ENCODE measurements at places on chromosomes 5 and 9.
A peak's percentile ranks its signal among the peaks of the same experiment; 100 is the strongest.

GRCh38 chr9:20526500-20527319 lies 95.6 kb downstream of the MLLT3 start:
- DNase-seq: no peak

- DNase-seq: no peak
These were observed 109.6 kb downstream of the FGF18 start for GRCh38 chr5:171528865-171529614.

DNA sequence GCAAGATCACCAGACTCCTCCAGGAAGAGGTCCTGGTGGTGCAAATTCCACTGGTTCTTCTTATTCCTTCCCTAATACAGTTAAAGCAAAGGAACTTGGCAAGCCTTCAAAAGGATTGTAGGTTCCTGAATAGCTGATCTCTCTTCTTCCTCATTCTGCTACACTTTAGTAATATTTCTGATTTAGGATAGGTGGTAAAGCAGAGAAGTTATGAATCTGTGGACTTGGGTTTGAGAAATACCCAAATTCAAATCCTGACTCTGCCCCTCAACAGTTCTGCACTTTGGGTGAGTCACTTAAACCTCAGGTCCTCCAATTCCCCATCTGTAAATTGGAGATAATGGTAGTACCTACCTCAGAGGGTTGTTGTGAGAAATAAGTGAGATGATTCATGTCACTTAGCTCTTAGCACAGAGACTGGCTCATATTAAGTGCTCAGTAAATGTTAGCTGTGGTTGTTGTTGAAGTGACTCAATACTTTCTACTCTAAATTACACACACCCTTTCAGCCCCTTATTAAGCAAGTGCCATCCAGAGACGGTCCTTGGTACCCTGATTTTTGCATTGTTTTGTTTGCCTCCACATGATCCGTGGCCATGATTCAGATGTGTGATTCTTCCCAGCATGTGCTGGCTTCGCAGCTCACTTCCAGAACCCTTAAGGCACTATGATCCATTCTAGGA lies 5.2 kb downstream of the SH3RF2 start:
- DNase-seq: no peak

DNA sequence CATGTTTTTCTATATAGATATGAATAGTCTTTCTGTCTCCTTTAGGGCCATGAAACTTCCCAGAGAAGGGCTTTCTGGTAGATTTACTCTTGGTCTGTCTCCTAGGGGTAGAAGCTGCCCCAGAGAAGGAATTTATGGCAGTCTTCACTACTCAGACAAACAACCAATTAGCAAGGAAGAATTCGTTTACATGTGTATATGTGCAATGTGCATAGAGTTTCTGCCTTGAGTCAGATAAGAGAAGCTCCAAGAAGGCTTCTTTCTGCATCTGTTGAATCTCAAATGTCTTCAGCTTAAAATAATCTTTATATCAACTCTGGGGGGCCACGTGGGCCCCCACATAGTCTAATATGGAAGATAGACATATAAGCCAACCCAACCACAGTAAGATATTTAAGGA lies 7.6 kb upstream of the CLINT1 start:
- DNase-seq: no peak

DNA sequence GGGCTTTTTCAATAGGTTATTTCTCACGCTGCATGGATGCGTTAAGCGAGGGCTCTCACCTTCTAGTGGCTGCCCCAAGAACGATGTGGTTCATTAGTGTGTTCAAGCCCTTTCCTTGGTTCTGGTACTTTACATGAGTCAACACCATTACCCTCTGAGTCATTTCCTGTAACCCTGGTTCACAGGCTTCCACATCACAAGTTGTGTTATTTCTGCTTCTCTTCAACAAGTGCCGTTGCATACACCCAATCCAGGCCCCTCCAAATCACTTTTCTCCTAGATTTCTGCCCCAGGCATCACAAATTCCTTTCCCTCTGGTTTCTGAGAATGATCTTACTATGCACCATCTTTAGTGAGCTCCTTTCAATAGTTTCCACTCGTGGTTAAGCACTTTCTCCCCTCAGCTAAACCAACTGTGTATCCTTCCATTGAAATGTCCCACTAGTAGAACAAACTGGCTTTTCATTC lies 69.5 kb upstream of the RAD23B start:
- DNase-seq: peak; percentile 87

DNA sequence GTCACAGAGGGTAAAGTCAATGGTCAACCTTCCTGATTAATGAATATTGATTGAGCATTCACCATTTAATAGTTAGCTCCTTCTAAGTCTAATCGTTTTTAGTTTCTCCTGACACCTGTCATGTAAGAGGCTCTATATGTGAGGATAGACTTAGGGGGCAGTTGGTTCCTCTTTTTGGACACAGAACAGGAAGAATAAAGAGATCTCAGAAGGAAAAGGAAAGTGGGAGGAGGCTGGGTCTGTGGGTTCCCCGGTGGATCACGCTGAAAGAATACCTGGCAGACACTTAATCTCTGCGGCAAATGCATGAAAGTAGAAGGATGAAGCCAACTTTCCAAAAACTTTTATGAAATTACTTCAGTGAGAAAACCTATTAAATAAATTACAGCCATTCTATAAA lies 98.4 kb downstream of the PDE4D start:
- DNase-seq: no peak

DNA sequence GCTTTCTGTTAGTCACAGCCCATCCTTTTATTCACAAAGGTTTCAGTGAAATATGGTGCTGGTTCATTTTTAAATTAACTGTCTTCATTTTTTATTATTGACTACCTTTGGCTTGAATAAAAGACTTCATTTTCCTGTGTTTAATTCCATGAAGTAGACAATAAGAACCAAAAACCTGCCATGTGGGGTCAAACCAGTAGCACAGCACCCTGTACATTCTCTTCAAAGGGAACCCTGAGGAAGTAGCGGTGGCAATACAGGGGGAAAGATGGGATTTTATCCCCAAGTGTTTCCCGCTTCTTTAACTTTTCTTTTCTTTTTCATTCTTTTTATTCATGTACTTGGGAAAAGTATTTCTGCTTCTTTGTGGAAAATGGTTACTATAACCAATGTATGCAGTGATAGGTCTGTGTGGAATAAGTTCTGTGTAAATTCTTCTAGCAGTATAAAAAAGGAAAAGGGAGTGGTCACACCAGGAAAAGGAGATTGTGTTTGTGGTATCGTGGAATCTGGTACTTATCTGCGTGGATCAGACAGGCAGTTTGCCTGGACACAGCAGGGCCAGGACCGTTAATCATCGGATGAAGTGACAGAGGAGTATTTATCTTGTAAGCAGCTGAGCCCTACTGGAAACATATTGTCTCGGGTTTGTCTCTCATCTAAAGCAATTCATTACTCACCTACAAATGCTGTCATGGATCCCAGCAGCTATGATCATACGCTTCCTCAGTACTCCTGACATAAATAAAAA lies 94.2 kb downstream of the PPIC start:
- peak; percentile 9 for DNase-seq

DNA sequence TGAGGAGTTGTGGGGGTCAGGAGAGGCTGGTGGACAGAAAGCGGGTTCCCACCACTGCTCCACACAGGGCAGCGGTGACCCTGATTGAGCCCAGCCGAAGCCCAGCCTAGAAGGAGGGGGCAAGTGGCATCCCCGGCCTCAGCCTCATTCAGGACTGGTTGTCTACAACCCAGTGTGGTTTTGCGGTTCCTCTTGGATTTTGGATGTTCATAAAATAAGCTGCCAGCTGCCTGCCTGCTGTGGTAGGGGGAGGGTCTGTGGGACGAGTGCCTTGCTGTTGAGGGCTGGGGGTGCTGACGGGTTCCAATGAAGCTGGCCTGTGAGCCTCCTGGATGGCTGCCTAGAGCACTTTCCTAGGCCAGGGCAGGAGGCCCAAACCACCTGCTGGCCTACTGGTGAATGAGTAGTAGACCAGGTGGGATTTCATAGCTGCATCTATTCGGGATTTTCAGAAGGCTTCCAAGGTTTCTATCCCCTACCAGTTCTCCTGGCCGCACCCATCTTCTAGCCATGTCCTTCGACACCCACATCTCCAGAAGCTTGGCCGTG lies 102.4 kb downstream of the NDFIP1 start:
- no peak for DNase-seq

DNA sequence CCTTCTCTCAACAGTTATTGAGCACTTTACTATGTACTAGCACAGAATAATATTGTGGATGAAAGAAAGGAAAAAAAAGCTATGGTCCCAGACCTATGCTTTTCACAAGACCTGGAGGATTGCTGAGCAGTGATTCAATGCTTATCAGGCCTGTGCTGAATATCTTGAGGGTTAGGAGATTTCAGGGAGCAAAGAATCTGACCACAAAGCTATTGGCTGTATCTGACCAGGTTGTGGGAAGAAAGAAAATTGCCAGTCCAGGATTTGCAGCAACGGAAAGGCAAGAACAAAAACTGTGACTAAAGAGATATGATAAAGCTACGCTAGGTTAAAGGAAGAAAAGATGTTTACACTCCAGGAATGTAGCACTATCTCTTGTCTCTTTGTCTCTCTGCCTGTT lies 14.9 kb upstream of the MACIR start:
- DNase-seq: no peak

- no peak for DNase-seq
These were observed 73.5 kb downstream of the SLF1 start for GRCh38 chr5:94691949-94692348.

GRCh38 chr5:121199216-121199999 lies 652.3 kb upstream of the FTMT start:
- DNase-seq: no peak

GRCh38 chr9:95031711-95032461 lies 285.6 kb downstream of the FANCC start:
- no peak for DNase-seq

GRCh38 chr5:133687212-133688061 lies 75.1 kb upstream of the FSTL4 start:
- DNase-seq: no peak

DNA sequence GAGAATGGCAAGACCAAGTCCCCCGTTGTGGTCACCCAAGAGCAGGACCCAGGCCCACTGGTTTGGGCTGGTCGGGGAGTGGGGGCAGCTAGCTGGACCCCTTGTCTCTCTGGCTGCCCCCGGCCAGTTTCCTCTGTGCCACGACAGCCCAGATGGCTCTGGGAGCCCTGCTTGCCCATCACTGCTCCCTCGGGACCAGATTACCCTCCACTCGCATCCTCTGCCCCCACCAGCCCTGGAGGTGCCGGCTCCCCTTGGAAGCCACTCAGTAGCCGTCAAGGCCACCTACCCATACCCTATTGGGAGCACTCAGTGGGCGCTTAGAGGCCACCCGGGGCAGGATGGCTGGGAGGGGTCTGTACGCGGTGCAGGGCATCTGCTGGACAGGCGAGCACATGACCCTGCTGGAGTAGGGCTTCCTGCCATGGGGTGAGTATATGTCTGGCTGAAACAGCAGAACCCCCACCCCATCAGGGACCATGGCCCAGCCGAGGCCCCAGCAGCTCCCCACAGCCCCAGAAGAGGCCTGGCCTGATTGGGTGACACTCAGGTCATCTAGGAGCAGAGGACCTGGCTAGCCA lies 70.0 kb downstream of the ZNF354C start:
- DNase-seq: no peak

GRCh38 chr5:101271945-101272344 lies 368.9 kb upstream of the ST8SIA4 start:
- DNase-seq: no peak

GRCh38 chr9:95090023-95090791 lies 227.3 kb downstream of the FANCC start:
- DNase-seq: no peak

- DNase-seq: no peak
These were observed 20.2 kb downstream of the NIPSNAP3B start for GRCh38 chr9:104784098-104784497.

DNA sequence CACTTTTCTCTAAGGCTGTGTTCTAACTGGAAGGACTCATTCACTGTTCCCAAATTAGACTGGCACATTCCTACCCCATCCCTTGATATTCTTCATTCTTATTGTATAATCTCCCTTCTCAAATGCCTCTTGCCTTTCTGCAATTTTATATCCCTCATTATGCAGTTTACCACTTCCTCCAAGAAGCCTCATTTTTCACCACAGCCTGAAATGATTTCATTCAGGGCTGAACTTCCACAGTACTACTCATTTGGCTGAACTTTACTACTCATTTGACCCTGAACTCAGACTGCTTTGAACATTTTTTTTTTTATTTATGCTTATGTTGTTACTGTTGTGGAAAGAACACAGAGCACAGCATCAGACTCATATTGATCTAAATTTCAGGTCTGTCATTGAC lies 32.7 kb downstream of the GRIA1 start:
- no peak for DNase-seq

DNA sequence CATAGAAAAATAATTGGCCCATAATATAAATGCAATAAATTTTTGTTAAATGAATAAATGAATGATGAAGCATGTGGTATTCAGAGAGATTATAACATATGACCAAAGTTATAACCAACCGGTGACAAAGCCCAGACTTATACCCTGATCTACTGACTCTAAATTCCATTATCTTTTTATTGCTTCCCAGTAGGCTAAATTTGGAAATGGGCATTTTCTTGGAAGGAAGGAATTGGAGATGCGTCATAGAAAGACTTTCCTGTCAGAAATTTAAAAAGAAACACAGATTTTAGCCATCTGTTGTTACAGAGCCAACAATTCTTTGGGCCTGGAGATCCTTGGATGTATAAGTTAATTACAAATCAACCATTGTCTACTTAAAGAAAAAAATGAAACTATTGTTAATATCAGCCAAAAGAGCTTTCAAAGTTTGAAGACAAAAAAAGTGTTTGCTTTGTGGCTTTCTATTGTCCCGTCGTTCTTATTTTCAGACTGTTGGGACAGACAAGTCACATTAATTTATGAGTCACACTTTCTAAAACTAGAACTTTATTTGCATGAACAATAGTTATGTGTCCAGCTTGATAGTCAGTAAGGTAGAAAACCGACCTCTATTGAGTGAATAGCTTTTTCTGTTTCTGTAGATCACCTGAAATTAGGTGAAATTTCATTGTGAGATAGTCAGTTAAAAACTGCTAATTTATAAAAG lies 428.7 kb downstream of the GABRG2 start:
- no peak for DNase-seq

- no peak for DNase-seq
These were observed 90.5 kb downstream of the TLE1 start for GRCh38 chr9:81598811-81599210.

GRCh38 chr5:124289130-124289529 lies 457.3 kb downstream of the ZNF608 start:
- DNase-seq: no peak

DNA sequence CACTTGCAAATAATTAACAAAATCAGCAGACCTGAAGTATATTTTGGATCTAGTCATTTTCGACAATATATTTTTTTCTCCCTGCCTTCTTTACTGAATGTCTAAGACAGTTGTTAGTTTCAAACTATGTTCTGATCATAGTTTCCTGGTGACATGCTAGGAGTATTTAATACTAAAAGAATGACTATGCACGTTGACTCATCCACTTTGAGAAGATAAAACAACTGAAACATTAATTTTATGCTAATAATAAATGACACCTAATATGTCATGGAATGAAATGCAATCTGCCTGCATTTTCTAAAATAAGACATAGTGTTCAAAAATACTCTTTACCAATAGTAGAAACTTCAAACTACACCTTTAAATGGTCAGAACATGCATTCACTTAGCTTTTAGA lies 2123.7 kb upstream of the C9orf72 start:
- DNase-seq: no peak

Data from BJ (cell line).